ENCODE measurements at places on chromosomes 3 and 15.

GRCh38 chr3:142664311-142664710 lies 59.5 kb upstream of the TRPC1 start:
- no peak for DNase-seq

- DNase-seq = no peak
Observed at GRCh38 chr3:141605883-141606282, 119.1 kb downstream of the RASA2 start.

- no peak for DNase-seq
Observed at GRCh38 chr15:80334521-80334920, 69.7 kb upstream of the ARNT2 start.

GRCh38 chr15:69871511-69872134 lies 226.1 kb downstream of the TLE3 start:
- DNase-seq = no peak

GRCh38 chr3:49471856-49472495 lies 1.9 kb downstream of the DAG1 start:
- no peak for DNase-seq

DNA sequence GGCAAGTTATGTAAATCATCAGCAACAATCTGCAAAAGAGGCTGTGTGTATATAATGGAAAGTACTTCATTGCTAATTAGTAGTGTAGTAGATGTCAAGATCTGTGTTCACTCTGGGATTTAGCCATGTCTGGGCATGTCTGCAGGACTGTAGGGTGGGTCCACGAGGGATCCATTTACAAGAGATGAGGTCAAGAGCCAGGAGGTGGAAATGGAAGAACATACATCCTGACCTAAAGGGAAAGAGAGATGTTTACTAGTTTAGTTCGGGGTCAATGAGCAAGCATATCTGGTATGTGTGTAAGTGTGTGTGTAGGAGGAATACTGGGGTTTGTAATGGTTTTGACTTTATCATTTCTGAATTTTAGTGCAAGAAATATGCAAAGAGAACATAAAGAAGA lies 171.5 kb upstream of the NANOGP8 start:
- no peak for DNase-seq

DNA sequence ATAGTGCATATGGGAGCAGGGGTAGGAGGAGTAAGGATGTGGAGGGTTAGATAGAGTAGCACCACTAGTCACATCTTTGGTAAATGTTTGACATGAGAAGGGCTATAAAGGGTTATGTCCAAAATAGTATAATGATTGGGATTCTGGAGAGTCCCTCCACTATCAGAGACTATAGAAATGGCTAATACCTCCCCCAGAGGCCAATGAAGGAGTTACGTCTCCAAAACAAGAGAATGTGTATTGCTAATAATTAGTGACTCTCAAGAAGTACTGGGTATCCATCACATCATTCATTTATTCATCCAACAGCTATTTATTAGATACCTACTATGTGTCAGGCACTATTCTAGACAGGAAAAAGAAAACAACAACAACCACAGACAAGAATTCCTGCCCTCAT lies 203.7 kb upstream of the UMPS start:
- DNase-seq = no peak

GRCh38 chr3:95781598-95781997 lies 1032.8 kb upstream of the EPHA6 start:
- no peak for DNase-seq

DNA sequence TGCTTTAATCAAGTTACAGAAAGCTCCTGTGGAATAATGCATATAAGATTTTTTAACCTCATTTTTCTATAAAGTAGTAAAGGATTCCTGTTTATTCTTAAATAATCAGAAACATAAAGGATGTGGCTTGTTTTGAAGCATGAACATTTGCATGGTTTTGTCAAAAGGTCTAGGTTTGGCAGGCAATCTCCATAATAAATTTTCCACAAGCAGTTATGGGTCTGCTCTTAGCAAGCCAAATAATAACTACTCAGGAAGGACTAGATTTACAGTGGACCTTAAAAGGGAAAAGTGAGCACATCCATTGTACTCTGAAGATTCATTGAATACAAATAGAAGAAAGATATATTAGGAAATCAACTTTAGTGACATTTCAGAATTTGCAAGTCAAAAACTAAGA lies 407.3 kb upstream of the CBLB start:
- no peak for DNase-seq

DNA sequence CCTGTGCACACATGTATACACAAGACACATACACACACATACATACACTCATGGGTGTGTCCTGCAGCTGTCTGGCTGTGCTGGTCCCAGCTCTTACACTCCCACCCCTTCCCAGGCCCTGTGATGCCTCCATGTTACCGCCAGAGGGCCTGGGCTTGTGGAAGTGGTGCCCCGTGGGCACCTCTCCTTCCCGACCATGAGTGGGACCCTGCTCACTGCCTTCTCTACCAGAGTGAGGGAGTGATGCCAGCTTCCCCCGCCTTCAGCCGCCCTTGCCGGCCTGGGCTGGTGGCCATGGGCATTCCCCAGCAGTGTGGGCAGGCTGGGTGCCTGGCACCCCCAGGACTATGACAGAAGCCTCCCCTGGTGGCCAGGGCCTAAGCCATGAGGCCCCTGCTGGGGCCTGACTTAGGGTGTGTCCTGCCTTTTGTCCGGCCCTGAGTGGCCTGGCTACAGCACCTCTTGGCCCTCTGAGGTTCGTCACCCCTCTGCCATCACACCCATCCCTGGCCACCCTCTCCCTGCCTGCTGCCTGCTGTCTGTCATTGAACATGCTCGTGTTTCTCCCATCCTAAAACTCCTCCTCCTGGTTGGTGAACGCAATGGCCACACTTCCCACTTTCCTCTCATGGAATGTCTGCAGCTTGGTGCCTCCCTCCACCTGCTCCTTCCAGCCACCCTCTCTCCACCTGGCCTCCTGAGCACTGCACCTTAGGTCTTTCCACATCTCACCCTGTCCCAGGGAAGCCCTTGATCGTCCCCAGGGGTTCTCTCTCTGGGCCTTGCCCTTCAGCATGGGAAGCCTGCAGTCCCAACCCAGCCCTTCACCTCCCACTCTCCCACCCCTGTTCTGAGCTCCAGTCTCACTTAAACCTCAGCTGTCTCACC lies 14.6 kb downstream of the HDAC11 start:
- no peak for DNase-seq

DNA sequence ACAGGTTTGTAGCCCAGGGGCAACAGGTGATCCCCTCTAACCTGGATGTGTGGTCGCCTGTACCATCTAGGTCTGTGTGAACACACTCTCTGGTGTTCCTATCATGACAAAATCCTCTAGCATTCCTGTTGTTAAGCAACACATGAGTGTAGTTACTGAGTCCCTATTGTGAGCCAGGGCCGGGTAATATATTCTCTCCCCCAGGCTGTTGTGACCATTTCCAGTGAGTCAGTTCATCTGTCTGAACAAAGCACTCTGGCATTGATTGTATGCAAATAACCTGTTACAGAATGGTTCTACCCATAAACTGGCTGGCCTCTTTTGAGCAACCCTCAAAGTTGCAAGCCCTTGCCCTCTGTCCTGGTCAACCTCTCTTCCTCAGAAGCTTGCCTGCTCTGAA lies 2.6 kb upstream of the FLNB start:
- no peak for DNase-seq

DNA sequence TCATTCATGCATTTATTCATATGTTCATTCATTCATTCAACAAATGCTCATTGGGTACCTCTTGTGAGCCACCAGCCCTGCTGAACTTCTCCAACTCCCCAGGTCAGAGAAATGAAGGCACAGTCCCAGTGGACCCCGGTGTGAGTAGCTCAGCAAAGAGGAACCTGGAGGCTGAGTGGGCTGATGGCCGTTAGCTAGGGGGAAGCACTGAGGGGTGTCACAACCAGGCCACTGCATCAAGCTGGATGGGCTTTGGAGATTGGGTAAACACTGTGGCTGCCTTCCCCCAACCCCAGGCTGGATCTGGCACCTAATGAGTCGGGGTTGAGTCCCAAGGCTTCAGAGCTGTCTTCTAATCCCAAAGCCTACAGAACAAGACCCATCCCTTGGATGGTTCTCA lies 12.1 kb upstream of the ALAS1 start:
- DNase-seq = no peak

DNA sequence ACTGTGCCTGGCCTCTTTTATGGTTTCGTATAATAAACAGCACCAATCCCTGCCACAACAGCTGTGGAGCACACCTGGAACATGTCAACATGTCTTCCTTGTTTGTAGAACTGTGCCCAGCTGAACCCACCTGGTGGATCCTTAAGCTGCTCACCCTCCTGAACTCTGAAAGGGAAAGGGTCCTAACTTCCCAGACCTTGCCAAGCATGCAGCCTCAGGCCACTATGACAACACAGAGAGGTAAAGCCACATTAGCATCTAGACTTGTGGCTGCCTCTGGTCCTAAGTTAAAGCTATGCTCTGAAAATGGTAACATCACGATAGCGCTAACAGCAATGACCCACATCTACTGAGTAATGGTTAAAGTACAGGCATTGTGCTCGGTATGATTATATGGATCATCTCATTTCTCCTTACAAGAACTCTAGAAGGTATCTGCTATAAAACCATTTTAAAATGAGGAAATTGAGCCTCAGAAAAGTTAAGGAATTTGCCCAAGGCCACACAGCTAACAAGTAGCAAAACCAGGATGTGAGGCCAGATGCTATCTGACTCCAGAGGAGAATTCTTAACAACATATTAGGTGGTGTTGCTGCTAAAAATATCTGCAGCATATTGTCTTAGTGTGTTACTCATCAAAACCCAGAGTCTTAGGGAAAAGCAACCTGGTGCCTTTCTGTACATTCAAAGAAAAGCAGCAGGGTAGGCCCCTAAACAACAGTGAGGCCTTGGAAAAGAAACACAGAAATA lies 23.1 kb upstream of the HERC1 start:
- DNase-seq = no peak

DNA sequence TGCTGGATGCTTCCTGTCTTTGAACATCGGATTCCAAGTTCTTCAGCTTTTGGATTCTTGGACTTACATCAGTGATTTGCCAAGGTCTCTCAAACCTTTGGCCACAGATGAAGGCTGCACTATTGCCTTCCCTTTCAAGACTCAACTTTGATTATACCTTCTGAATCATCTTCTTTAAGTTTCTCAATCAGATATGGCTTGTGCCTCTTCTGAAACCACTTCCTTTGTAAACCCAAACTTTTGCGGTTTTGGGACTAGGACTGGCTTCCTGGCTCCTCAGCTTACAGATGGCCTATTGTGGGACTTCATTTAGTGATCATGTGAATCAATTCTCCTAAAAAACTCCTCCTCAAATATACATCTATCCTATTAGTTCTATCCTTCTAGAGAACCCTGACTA lies 47.1 kb upstream of the CADPS start:
- DNase-seq = no peak

GRCh38 chr3:136181741-136182140 lies 14.4 kb downstream of the MSL2 start:
- no peak for DNase-seq

DNA sequence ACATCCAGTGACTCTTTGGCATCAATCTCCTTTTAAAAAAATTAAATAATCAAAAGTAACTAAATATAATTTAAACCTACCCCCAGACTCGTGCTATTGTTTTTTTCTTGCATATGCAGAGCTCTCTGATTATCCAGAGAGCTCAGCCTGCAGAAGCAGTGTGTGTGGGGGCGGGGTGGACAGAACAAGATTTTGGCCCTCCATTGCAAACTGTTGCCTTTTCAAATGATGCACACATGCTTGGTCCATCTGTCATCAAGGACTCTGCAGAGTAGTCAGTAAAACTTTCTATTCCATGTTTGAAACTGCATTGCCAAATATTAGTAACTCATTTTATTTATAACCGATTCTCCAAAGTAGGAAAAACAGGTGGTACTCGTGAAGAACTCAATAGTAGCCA lies 28.6 kb upstream of the STXBP5L start:
- DNase-seq = no peak

Measured in stimulated activated naive CD4-positive, alpha-beta T cell (primary cell).